ENCODE measurements at places on chromosomes 13 and 19. TPM values are rescaled to one million over a fixed set of nuclear protein-coding genes. Genes with fewer than 3 reads are reported as not detected.

GRCh38 chr19:17953869-17954268 is 13.0 kb upstream of the KCNN1 start:
- no peak for DNase-seq

DNA sequence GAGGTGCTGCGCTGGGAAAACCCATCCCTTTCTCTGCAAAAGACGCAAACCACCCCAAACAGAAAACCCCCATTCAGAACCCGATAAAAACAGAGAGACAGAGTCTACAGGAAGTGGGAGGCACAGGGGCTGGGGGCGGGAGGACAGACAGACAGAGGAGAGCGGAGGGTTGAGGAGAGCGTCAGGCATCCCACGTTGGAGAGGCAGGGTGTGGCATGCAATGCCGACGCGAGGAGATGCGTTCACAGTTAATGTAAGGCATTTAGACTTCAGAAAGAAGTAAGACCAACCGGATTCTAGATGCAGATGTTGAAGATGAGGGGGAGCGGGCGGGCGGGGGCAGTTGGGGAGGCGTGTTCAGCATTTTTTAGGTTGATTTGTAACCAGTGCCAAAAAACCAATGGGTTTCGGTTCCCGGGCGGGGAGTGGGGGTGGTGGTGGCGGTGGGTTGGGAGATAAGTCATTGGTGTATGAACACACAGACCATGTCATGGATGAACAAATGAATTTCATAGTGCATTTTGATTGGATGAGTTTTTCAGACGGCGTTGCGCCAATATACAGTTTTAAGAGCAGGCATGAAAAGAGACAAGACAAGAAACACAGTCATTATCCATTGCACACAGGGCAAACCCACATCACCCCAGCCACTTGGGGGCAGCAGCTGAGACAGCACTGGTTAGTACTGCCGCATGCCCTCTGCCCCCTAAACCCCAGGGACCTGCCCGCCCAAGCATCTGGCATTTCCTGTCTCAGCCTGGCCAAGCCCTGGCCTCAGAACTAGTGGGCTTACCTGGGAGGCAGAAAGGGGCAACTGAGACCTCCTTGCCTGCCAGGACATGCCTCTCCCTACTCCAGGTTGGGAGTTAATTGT is 91.3 kb downstream of the IER2 start:
- no peak for DNase-seq

- no peak for DNase-seq
These were observed 27.5 kb upstream of the TFDP1 start for GRCh38 chr13:113557013-113557412.

GRCh38 chr19:38455031-38455430 is 21.5 kb downstream of the RYR1 start:
- DNase-seq: no peak

Gene FGF22
- total RNA-seq: 0.38 TPM
